ENCODE measurements at places on chromosomes 4 and X. TPM values are rescaled to one million over a fixed set of nuclear protein-coding genes. Genes with fewer than 3 reads are reported as not detected.

GRCh38 chrX:122584981-122585380 lies 599.1 kb upstream of the GRIA3 start:
- no peak for DNase-seq

- DNase-seq, result no peak
Measured at GRCh38 chr4:19927381-19927780, 324.3 kb upstream of the SLIT2 start.

GRCh38 chr4:87387237-87387636 lies 3.8 kb downstream of the HSD17B11 start:
- DNase-seq, result no peak

The PLXNB3 gene
- 0.14 TPM for total RNA-seq

The FREM3 gene
- 0.71 TPM for total RNA-seq

- DNase-seq, result no peak
Measured at GRCh38 chr4:121822047-121822446, 1.6 kb downstream of the CCNA2 start.

DNA sequence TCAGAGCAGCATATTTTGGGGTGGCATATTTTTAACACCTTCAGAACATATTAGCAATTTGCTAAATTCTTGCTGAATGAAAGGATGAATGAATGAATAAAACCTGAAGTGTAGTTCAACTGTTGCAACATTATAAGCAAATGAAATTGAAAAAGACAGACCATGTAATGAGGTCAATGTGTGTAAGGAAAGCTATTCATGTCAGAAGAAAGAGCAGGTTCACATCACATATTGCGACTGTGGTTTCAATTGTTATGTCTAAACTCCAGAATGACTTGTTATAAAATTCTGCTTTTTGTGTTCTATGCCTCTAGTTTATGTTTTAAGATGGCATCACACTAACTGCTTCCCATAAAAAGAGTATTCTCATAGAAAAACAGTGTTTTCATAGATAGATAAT lies 32.9 kb upstream of the DSPP start:
- DNase-seq, result no peak

DNA sequence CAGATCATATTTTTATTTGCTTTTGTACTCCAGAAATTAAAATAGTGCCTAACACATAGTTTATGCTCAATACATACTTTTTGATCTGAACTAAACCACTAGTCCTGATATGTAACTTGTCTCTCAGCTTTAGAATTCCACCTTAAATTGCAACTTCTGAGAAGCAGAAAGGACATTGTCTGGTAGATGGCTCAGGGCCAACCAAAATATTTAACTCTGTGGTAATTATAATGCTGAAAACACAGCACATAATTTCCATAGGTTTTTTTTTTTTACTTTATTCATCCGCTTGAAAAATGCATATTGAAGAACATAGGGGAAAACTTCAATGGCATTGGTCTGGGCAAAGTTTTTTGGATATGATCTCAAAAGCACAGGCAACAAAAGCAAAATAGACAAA lies 59.3 kb downstream of the AREG start:
- no peak for DNase-seq

DNA sequence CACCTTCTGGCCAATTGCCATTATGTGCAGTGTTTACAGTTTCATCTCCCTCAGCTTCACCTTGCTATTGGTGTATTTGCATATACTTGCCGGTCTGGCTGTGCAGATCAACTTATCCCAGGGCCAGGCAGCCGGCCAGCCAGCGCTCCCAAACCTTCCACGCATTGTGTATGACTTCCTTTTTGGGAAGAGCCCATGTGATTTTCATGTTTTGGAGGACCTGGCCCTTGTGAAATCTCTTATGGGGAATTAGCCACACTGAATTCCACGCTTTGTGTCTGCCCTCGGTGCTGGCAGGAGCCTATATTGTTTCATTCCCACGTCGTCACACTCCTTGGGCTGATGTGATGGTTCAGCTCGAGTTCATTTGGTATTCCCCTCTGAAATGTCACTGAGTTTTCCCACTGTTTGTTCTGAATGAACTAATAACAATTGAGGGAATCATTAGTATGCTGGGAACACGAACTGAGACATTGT lies 6.0 kb upstream of the PDLIM3 start:
- DNase-seq, result no peak

The POLA1 gene
- total RNA-seq, result 21.1 TPM

The H2AZ1 gene
- 670 TPM for total RNA-seq

The SRP72 gene
- total RNA-seq, result 73.2 TPM

DNA sequence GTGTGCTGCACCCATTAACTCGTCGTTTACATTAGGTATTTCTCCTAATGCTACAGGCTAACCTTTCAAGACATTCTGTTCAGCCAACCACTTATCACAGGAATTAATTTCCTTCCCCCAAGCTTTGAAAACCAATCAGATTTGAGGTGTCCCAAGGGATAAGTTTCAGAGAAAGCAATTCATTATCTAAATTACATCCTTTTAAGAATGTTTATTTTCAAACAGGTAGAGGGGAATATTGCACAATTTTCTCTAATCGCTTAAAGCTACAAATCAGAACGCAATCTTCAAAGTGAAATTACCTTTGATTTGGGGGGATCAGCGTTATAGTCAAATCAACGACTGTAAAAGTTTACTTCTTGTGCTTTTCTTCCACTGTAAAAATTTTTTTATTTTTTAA lies 1.6 kb downstream of the CLOCK start:
- no peak for DNase-seq

DNA sequence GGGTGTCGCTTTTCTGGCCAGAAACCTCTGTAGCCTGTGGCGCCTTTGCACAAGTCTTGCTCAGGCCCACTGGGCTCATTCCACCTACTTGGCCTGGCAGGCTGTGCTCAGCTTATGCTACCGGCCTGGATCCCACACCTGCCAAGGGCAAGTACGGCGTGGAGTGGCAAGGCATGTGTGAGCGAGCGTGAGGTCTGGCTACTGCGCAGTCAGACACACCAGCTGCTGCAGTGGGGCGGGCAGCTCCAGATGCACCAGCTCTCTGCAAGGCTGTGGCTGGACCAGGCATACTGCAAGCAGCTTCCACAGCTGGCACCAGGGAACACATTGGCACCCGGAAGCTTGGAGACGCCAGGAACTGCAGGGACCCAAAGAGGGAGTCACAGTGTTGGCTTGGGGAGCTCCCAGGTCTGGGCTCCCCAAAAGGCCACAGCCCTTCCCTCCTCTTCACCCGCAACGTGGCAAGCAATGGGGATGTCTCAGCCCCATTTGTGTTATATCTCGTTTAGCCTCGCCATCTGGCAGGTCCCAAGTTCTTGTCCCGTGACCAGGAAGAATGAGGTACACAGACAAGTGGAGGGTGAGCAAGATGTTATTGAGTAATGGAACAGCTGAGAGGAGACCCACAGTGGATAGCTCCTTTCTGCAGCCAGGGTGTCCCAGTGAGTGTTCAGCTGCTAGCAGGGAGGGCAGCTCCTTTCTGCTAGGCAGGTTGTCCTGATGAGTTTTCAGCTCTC lies 3.8 kb upstream of the FBXW7 start:
- DNase-seq, result no peak

The CFAP299 gene
- total RNA-seq, result 1.0 TPM

DNA sequence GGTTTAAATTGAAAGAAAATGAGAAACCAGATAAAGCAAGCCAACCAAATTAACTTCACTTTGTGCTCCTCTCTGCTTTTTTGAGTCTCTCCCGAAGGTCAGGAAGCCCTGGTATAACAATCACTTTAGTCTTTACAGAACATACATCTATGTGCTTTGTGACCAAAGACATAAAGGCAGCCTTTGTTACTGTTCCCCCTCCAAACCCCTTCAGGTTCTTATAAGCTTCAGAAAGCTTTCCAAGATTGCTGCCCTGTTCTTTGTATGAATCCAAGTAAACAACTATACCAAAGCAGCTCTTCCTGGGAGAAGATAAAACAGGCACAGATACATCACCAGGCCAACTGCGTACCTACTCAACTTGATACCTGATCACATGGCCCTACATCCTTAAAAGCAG lies 28.7 kb downstream of the RLIM start:
- DNase-seq, result no peak

- DNase-seq, result no peak
Measured at GRCh38 chr4:161803171-161803570, 360.6 kb downstream of the FSTL5 start.

The RAI2 gene
- 1.8 TPM for total RNA-seq

The CT45A2 gene
- not detected for total RNA-seq

The GAGE12H gene
- total RNA-seq, result not detected

DNA sequence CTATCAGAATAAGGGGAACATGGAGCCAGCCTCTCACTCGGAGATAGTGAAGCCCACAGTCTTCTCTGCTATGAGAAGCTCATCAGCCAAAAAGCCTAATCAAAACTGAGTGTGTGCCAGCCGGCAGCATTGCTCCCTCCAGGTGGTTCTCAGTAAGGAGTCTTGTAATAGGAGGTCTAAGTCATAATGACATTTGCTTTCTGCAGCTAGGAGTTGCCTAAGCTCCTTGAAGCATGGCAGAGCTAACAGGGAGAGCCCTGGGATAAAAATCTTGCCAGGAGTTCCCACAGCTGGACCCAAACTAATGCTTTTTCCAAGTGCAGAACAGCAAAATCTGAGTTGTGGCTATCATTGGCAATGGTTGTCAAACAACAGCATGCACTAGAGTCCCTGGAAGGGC lies 245.2 kb downstream of the SPATA18 start:
- no peak for DNase-seq

The AMER1 gene
- 2.2 TPM for total RNA-seq

The RPL36A gene
- 2,714 TPM for total RNA-seq

The TNIP3 gene
- 3.5 TPM for total RNA-seq

DNA sequence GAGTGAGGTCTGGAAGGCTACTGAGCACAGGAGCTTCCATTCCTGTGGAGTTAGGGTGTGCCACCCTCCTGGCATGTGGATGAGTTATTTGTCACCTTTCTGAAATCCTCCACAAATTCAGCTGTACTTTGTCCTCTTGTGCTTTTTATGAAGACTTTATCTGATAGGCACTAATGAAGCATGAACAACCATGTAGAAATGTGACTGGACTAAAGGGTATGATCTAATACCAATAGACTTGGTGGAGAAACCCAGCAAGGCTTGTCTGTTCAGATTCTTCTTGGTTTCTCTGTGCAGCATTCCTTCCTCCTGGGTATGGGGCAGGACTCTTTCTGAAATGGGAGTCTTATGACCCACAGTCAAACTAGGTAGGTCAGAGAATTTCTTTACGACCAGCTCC lies 9.6 kb downstream of the NBDY start:
- no peak for DNase-seq

DNA sequence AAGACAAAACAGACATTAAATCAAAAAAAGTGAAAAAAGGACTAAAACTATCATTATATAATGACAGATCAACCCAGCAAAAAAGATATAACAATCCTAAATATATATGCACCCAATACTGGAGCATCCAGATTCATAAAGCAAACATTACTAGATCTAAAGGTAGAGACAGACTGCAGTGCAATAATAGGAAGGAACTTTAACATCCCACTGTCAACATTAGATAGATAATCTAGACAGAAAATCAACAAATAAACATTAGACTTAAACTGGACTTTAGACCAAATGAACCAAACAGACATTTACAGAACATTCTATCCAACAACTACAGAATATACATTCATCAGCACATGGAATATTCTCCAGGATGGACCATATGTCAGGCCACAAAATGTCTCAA lies 29.5 kb upstream of the RAB39B start:
- DNase-seq, result no peak

GRCh38 chrX:10190367-10190766 lies 33.6 kb downstream of the CLCN4 start:
- DNase-seq, result peak; percentile 59

- no peak for DNase-seq
Measured at GRCh38 chr4:858831-859451, 33.0 kb upstream of the CPLX1 start.

DNA sequence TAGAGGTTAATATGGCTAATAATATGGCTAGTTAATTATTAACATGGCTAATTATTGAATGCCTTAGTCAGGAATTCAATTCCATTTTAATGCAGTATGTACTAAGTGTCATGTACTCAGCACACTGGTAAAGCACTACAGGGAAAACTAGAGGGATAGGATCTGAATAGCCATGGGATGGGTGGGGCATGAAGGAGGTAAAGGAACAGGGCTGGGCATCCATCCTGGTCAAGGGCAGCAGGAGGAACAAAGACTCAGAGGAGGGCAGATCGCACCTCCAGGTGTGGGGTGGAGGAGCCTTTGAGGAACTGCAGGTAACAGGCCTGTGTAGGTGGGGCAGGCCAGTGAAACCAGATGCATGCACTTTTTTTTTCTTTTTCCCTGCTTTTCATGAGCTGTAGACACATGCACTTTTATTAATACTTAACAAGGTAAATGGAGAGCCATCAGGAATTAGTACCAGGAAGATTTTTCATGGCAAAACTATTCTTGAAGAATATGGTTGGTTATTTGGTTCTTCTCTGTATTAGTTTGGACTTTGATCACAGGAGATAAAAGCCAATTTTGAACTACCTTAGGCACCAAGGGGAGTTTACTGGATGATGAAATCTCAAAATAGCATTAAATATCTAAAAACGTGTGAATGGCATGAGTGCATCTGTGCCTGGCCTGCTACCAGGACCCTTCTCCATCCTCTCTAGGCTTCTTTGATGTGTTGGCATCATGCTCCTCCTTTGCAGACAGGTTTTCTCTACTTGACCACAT lies 88.3 kb downstream of the CC2D2A start:
- DNase-seq, result no peak

The CDS1 gene
- total RNA-seq, result 2.0 TPM

GRCh38 chr4:34771632-34772031 lies 1472.7 kb downstream of the ARAP2 start:
- DNase-seq, result no peak

DNA sequence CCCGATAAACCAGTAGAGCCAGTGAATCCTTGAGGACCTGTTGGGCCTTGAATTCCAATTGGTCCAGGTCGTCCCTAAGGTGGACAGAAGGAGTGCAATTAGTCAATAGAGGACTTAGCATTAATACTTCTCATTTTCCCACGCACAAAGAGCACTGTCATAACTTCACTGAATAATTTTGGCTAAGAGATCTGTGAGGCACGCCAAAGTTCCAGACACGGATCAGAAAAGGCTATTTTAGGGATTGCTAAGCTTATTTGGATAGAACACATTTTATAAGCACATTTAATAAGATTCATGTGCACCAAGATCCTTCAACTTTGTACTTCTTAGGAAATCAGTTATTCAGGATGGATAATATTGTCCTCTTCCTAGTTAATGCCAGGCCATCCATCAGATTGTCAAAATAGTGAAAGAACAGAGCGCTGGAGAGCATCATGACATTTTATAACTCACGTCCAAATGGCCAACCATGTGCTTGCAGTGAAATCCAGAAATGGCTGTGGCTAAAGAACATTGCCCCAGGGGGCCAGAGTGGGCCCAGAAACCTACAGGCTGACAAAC lies 129.8 kb downstream of the ATG4A start:
- DNase-seq, result no peak

- no peak for DNase-seq
Measured at GRCh38 chr4:8745005-8745790, 126.4 kb downstream of the HMX1 start.

The CT83 gene
- total RNA-seq, result not detected

The UGT2B10 gene
- total RNA-seq, result 0.05 TPM

DNA sequence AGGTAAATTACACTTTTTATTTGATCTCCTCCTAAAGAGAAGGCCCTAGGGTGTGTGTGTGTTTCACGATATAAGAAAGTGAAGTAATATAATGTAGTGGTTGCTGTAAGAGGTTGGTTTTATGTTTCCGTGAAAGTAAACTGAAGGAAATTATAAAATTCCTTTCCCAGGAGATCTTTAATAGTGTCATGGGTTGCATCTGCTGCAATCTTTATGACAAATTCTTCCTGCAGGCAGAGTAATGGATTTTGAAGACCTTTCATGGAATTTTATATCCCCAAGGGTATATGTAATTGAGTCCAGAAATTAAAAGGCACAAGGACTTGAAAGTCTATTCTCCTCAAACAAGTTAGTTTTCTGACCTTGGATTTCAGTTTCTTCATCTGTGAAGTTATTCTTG lies 538.6 kb downstream of the ANKRD50 start:
- no peak for DNase-seq
